ENCODE measurements at places on chromosomes 7 and 10.

GRCh38 chr7:64947252-64948000, 43.4 kb downstream of the ZNF117 start:
- DNase-seq = no peak

GRCh38 chr10:118311505-118311904, 30.6 kb downstream of the FAM204A start:
- DNase-seq = no peak

GRCh38 chr7:94594882-94595281, 61.1 kb downstream of the SGCE start:
- DNase-seq = no peak

DNA sequence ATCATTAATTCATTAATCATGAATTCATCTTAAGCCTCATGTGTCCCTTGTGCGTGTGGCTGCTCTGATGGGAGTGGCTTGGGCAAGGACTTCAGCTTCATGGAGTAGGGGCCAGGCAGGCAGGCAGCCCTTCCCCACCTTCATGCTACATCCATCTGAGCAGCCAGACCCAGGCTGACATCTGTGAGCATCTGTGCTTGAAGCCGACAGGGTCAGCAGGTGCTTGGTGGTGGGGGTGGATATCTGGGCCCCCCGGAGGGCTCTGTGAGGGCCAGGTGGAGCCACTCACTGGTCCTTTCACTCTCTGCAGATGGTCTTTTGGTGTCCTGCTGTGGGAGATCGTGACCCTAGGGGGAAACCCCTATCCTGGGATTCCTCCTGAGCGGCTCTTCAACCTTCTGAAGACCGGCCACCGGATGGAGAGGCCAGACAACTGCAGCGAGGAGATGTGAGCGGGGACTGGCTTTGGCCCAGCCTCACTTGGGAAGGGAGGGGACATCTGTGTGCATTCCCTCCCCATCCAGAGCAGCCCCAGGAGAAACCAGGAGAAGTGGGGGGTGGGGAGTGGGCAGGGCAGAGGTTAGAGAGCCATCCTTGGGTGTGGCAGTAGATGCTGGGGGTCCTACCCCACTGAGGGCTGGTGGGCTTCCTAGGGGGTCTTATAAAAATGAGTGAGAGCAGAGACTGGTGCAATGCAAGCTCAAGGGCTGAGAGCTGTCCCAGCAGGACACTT, 14.7 kb upstream of the CSGALNACT2 start:
- no peak for DNase-seq

DNA sequence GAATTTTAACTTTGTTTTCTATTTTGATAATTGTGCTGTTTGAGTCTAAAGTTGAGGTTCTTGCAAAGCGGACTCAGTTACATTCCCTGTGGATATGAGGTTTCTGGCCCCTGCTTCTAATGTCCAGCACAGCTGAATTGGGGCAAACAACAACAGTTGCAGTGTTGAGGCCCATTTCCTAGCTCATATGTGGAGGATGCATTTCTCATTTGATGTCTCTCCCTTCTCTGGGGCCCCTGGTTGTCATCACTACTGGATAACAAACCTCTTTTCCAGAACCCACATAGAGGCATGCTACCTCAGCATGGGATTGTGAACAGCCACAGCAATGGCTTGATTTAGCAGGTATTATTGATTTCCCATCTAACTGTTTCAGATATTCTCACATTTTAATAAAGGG, 208.2 kb upstream of the VSTM2A start:
- DNase-seq = no peak

DNA sequence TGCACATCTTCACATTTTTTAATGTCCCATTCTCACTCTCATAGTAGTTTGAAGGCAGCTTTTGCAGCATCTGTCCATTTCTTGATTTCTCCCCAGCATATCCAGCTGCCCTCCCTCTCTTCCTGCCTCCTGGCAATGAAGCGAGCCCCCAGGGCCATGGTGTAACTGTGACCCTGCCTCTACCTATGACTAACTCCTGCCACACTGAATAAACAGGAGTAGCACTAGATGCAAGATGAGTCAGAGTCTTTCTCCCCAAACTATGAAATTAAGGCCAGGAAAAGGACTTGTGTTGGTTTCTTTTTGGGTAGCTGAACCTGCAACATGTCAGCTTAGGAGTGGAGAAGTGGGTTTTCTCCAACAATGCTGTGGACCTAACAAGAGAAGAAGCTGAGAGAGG, 329.0 kb downstream of the RNLS start:
- DNase-seq = no peak

- no peak for DNase-seq
Observed at GRCh38 chr7:134480730-134481129, 21.8 kb upstream of the AKR1B1 start.

DNA sequence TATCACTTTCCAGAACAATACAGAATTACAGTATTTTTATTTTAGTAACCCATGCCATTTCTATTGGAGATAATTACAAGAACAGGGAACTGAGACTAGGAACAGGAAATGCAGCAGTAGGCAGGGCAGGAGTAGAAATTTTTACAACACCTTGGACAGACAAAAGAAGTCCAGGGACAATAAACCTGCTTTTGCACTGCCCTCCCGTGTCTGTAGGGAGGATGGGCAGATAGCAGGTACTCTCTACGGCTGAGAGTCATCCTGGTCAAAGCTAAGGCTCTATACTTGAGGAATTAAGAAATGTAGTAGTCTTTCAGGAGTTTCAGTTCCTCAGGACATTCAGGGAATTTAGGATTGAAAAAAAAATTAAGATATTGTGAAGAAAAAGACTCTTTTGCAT, 63.4 kb downstream of the VAX1 start:
- no peak for DNase-seq

GRCh38 chr7:1329966-1330800, 97.5 kb downstream of the UNCX start:
- no peak for DNase-seq

DNA sequence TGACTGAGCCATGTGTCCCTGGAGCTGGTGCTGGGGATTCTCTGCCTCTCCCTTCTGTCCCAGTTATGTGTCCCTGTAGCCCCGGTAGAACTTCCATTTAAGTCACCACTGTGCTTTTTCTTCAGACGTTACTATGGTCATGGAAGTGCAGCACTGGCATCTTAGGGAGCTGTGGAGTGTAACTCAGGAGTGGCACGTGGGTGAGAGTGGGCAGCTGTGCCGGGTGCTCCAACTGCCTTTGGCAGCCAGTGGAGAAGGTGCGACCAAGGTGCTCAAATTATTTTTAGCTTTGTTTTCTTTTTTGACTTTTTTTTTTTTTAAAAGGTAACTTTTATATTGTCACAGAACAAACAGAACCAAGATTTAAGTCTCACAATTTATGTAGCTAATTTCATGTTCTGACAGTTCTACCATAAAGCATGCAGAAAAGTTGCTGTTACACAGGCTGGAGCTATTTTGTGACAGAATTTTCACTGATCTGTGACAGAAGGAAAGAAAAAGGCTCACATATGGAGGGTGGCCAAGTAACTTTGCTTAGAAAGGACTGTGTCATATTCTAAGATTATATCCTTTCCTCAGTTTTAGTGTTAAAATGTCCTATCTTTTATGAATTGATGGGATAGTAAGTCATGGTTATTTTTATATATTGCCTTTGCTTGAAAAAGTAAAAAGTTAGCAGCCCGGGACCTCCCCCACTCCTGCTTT, 73.9 kb downstream of the SH2D4B start:
- DNase-seq = no peak

DNA sequence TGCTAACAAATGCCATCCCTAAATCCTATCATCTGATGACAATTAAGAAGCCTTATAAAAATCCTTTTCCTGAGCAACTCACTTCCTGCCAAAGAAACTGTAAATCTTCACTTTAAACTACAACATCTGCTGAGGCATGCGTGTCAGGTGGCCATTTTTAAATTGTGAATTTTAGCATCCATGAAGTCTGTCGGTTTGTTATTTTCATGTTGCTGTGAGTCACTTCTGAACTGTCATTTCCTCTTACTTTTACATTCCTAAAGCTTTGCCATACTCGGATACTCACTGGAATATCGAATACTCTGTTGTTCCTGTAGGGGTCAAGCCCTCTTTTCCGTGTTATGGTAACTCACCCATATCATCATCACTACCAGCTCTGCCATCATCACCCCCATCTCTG, 34.3 kb upstream of the TMEM26 start:
- no peak for DNase-seq

DNA sequence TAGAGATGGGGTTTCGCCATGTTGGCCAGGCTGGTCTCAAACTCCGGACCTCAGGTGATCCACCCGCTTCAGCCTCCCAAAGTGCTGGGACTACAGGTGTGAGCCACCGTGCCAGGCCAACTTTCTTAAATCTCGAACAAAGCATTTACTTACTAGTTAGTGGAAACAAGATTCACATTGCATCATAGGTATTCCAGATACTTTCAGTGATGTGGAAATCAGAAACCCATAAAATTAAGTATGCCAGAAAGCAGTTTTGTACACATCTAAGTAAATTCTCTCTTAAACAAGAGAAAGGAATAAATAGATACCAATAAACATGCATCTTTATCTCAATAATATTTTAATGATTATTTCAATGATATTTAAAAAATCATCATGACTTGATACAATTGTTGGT, 75.5 kb downstream of the DGKI start:
- DNase-seq = no peak

- no peak for DNase-seq
Observed at GRCh38 chr10:13698217-13698616, 111.5 kb downstream of the PRPF18 start.

GRCh38 chr7:80243425-80243824, 108.8 kb downstream of the GNAI1 start:
- no peak for DNase-seq

GRCh38 chr7:51727441-51727840, 410.8 kb upstream of the COBL start:
- no peak for DNase-seq

- DNase-seq = no peak
Observed at GRCh38 chr10:4141471-4141870, 356.5 kb upstream of the KLF6 start.

DNA sequence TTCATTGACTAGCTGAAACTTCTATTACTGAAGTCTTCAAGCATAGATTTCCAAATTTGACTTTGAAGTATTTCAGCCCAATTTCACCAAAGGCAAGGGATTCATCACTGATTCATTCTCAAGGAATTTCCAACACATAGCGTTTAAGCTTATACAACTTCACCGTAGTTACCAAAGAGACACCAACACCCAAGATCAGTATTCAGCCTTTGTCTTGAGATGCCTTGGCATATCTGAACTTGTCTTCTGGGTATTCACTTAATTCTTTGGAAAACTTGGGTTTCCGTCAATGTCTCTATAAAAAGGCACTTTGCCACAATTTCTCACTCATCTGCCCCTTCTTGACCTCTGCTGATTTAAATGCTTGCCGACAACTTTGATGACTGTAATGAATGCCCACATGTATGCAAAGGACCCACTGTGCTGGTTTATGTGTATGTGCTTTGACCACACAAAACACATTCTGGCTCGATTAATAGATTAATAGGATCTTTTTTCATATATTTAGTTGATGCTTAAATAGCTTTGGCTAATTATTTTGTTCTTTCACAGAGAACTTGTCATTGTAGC, 49.6 kb downstream of the TES start:
- no peak for DNase-seq

DNA sequence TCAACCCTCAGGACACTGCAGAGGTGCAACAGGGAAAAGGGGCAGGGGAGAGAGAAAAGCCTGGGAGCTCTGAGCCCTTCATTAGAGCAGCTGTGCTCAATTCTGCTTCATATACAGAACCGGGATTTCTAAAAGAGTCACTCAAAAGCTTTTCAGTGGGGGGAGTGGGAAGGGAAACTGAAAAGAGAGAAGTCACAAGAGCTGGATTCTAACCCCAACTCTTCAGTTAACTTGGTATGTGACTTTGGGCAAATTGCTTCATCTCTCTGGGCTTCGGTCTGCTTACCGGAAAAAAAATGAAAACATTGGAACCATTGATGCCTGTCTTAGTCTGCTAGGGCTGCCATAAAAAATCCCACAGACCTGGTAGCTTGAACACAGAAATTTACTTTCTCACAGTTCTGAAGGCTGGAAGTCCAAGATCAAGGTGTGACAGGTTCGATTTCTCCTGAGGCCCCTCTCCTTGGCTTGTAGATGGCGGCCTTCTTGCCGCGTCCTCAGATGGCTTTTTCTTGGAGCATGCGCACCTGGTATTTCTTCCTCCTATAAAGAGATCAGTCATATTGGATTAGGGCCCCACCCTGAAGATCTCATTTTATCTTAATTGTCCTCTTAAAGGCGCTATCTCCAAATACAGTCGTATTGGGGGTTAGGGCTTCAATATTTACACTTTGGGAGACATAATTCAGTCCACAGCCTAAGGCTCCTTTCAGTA, 118.3 kb upstream of the KMT2E start:
- no peak for DNase-seq

- DNase-seq = no peak
Observed at GRCh38 chr7:31955021-31955420, 115.2 kb downstream of the PDE1C start.

- DNase-seq = peak; percentile 8
Observed at GRCh38 chr10:119608316-119609155, 11.8 kb upstream of the TIAL1 start.

GRCh38 chr7:127390186-127390816, 2.2 kb downstream of the ZNF800 start:
- DNase-seq = no peak

DNA sequence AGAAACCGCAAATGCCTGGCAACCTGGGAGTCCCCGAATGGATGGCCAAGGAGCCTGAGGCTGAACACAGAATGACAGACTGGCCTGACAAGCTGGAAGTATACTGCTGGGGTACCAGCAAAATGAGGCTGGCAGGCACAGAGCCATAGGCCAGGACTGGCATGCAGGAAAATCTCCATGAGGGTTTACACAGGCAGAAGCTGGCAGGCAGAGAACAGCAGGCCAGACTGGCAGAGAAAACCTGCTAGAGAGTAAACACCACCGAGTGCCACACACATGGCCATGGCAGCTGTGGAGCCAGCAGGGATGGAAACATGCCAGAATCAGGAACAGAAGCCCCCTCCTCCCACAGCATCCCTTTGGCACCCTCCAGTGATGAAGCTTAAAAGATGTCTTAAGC, 63.4 kb downstream of the CRPPA start:
- DNase-seq = no peak

- DNase-seq = peak; percentile 9
Observed at GRCh38 chr7:155001756-155002410, 1.0 kb downstream of the PAXIP1 start.

- DNase-seq = no peak
Observed at GRCh38 chr7:26298472-26299058, 6.9 kb downstream of the SNX10 start.

DNA sequence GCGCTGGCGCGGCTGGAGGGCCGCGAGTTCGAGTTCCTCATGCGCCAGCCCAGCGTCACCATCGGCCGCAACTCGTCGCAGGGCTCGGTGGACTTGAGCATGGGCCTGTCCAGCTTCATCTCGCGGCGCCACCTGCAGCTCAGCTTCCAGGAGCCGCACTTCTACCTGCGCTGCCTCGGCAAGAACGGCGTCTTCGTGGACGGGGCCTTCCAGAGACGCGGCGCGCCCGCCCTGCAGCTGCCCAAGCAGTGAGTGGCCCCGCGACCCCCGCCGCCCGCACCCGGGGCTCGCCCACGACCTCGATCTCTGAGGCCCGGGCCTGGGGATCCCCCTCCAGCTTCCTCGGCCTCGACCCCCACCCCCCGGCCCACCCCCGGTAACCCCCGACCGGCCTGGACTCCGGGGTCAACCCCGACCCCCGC, 537 bp downstream of the FOXK1 start:
- peak; percentile 23 for DNase-seq
